Adrenal gland (tissue), 19 donors: ENCODE measurements at places on chromosomes 5 and 9. TPM values are rescaled to one million over a fixed set of nuclear protein-coding genes. Genes with fewer than 3 reads are reported as not detected.

DNA sequence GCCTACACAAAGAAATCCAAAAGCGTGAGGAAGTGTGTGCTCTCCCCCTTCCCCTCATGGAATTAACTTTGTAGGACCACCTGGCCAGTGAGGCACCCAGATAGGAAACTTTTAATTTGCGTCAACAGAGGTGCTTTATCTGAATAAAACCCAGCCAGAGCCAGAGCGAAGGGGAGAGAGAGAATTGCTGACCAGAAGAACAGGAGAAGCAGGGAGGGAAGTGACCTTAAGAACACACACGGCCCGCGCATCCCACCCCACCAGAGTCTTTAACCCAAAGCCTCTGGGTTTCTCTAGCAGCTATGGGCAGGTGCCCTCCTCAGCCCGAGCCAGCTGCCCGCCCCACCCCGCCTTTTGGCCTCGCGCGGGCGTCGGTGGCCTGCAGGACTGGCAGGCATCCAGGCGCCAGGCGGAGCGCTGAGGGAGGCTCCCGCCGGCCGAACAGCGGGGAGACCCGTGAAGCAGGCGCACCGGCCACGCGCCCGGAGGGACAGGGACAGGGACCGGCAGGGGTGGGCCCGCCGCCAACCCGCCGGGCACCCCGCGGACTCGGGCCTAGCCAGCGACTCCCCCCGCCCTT is 580 bp downstream of the ERAP1 start:
- H3K4me1 ChIP-seq = peaks cover 6% of the 10 kb centered on the region
- H3K27ac ChIP-seq = peak overlapping the region; percentile 99
- H3K4me3 ChIP-seq = peak overlapping the region; percentile 81

DNA sequence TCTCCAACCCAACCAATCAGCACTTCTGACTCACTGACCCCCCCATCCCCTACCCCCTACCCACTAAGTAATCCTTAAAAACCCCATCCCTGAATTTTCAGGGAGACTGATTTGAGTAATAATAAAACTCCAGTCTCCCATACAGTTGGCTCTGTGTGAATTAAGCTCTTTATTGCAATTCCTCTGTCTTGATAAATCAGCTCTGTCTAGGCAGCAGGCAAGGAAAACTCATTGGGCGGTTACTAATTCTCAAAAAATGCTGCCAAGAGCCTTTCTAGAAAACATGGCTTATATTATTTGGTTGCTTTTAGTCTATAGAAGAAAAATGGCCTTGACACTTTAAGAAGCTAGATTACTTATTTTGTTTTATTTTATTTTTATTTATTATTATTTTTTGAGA is 131.7 kb downstream of the SUSD1 start:
- H3K4me3 ChIP-seq = no peak overlapping the region
- no peaks in the 10 kb centered on the region for H3K27me3 ChIP-seq
- no peak for DNase-seq
- H3K4me1 ChIP-seq = peaks cover 2% of the 10 kb centered on the region

- no peaks in the 10 kb centered on the region for H3K4me1 ChIP-seq
- no peak overlapping the region for H3K4me3 ChIP-seq
- H3K27ac ChIP-seq = no peak overlapping the region
- H3K36me3 ChIP-seq = no peaks in the 10 kb centered on the region
Measured at GRCh38 chr9:14516656-14517055, 176.6 kb downstream of the ZDHHC21 start.

Gene OGN
- total RNA-seq = 28.1 TPM

GRCh38 chr9:124128568-124129166 is 117.1 kb downstream of the LHX2 start:
- DNase-seq = no peak
- no peak overlapping the region for H3K4me3 ChIP-seq
- no peak overlapping the region for H3K27ac ChIP-seq
- no peaks in the 10 kb centered on the region for H3K4me1 ChIP-seq
- no peaks in the 10 kb centered on the region for H3K27me3 ChIP-seq

Gene ENC1
- total RNA-seq = 3.8 TPM

Gene SMIM33
- not detected for total RNA-seq

Gene GLRA1
- not detected for total RNA-seq

DNA sequence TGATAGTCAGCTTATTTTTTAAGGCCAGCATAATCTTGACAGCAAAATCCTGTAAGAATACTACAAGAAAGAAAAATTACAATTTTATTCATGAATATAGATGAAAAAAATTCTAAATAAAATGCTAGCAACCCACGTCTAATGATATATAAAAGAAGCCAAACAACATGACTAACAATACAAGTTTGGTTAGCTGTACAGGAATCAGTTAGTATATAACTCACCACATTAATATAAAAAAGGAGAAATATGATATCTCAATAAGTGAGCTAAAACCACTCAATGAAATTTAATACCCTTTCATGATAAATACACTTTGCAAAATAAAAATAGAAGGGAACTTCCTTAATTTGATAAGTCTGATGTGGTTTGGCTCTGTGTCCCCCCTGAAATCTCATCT is 139.7 kb upstream of the MAN2A1 start:
- no peaks in the 10 kb centered on the region for H3K36me3 ChIP-seq
- no peak for DNase-seq
- no peaks in the 10 kb centered on the region for H3K27me3 ChIP-seq

- no peaks in the 10 kb centered on the region for H3K36me3 ChIP-seq
- H3K4me3 ChIP-seq = no peak overlapping the region
- H3K27ac ChIP-seq = no peak overlapping the region
- DNase-seq = no peak
Measured at GRCh38 chr5:14752497-14753071, 88.1 kb downstream of the OTULIN start.

DNA sequence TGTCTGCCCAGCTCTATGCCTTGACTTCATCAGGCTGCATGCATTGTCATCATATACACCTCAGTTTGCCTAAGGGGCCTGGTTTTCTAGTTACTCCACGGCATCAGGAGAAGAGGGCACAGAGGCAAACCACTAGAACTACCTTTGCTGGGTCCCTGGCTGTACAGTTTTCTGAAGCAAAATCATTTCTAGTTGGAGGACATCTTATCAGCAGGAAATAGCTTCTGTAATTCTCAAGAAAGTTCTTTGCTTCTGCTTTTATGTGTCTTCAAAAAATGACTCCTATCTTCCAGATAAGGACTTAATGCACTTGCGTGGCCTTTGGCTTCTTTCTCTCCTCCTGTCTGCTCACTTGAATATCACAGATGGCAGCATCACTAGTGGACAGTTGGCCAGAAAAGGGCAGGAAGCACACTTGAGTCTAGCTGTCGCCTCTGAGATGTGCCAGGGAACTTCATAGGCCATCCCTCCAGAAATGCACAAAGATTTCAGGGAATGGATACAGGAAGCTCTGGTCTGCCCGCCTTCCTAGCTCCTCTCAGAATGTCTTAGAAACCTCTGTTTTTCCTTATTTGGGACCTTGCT is 22.4 kb upstream of the LTC4S start:
- H3K36me3 ChIP-seq = no peaks in the 10 kb centered on the region
- no peaks in the 10 kb centered on the region for H3K27me3 ChIP-seq
- peaks cover 3% of the 10 kb centered on the region for H3K4me1 ChIP-seq
- DNase-seq = no peak

DNA sequence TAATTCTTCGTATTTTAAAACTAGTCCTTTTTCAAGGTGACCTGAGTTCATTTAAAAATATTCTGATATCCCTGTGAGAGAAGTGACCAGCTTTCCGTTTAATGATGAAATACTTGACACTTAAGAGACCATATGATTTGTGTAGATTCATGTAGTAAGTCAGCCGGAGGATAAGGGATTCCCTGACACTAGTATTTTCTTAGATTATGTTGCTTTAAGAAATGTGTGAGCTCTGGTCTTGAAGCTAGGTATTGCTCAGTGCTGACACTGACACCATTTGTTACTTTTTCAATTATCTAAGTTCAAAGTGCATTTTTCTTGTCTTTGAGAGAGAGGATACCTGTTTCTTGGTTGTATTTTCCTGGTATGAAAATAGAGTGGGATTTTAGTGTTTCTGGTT is 4.2 kb downstream of the NIPBL start:
- no peak overlapping the region for H3K27ac ChIP-seq
- no peaks in the 10 kb centered on the region for H3K27me3 ChIP-seq
- H3K4me3 ChIP-seq = no peak overlapping the region
- DNase-seq = no peak
- H3K36me3 ChIP-seq = no peaks in the 10 kb centered on the region

Gene CNTFR
- total RNA-seq = 3.7 TPM

DNA sequence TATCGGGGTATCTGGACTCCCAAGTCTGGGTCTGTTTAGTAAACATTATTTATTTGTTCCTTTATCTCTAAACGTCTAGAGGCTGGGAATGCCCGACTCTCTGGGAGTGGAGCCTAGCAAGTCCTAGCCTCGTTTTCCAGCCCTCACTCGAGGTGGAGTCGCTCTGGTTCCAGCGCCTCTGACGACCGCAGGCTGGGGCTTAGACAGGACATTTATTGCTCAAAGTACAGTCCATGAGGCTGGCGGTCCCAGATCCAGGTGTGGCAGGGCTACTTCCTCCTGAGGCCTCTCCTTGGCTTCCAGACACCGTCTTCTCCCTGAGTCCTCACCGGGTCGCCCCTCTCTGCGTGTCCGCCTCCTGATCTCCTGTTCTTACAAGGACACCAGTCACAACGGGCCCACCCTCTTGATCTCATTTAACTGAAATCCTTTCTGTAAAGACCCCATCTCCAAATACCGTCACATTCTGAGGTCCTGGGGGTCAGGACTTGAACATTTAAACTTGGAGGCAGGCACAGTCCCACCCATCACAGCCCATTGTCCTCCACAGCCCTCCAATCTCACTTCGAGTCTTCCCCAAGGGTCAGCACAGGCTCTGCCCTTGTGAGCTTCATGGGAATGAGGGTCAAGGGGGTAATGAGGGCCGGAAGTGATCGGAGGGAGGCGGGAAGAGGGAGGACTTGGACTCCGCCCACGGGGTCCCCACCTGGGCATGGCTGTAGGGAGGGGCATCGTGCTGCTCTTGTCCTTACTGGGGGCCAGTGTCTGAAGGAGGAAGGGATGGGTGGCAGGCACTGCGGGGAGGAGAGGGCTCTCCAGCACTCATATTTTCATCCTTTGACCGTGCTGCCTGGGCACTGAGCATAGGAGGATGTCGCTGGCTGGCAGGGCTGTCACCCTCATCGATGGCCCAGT is 12.2 kb upstream of the CLPTM1L start:
- no peak overlapping the region for H3K4me3 ChIP-seq
- DNase-seq = no peak
- peaks cover 32% of the 10 kb centered on the region for H3K27me3 ChIP-seq

GRCh38 chr5:1336749-1337488 is 8.0 kb downstream of the CLPTM1L start:
- H3K4me1 ChIP-seq = no peaks in the 10 kb centered on the region
- DNase-seq = no peak
- no peak overlapping the region for H3K27ac ChIP-seq
